ENCODE measurements at places on chromosomes 4 and X. TPM values are rescaled to one million over a fixed set of nuclear protein-coding genes. Genes with fewer than 3 reads are reported as not detected.

WAS gene
- total RNA-seq, result 14.4 TPM

GLRA3 gene
- total RNA-seq, result not detected

ARHGAP6 gene
- total RNA-seq, result 13.8 TPM

PLAC8 gene
- total RNA-seq, result 4.5 TPM

GPR50 gene
- not detected for total RNA-seq

CNGA1 gene
- 11.9 TPM for total RNA-seq

GRCh38 chr4:74364652-74365491 lies at the start of gene EREG:
TSS of gene EREG (plus strand) at chr4:74365145. CDS start at chr4:74365309, 164 bp downstream.
- no peak for DNase-seq

DNA sequence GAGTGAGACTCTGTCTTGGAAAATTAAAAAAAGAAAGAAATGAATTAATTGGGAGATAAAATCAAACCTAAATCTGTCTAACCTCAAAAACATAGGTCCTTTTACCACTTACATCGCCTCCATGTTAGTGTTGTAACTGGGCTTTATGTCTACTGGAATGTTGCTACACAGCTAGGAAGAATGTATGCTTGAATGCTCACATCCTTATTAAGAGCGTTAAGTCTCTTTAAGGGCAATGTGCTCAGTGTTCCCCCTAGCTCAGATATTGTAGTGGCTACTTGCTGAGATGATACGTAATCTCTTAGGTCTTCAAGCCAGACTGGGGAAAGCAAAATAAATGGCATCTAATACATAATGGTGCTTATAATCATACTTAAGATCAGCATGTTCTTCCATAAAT lies 1072.8 kb downstream of the PDHA2 start:
- no peak for DNase-seq

DNA sequence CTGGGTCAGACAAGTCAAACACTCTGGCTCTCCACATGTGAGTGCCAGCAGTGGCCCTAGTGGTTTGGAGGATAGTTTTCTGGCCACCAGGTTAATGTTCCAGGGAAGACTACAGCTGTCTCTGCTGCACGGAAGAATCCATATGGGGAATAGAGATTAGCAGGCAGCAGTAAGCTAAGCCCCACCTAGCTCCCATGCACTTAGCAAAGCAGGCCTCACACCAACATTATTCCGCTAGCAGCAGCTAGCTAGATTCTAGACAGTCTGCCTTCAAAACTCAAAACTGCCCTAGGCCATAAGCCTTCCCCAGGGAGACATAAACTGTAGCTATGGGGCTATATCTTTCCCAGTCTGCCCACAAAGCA lies 203.4 kb downstream of the CHIC1 start:
- no peak for DNase-seq

- DNase-seq, result no peak
These were observed 3.9 kb upstream of the SYN1 start for GRCh38 chrX:47623540-47624027.

DNA sequence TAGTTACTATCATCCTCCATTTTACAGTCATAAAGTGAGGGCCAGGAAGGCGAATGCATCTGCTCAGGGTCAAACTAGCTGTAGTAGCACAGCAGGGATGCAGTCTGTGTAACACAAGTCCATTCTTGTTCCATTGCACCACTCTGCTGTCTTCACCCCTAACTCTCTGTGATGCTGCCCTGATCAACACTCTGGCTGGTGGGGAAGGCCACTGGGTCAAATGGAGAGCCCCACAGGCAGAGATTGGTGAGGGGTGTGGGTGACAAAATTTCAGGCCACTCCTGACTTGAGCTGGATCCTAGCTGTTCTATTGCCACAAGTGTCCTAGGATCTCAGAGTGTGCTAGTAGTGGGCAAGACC lies 136.5 kb downstream of the PJA1 start:
- no peak for DNase-seq

DNA sequence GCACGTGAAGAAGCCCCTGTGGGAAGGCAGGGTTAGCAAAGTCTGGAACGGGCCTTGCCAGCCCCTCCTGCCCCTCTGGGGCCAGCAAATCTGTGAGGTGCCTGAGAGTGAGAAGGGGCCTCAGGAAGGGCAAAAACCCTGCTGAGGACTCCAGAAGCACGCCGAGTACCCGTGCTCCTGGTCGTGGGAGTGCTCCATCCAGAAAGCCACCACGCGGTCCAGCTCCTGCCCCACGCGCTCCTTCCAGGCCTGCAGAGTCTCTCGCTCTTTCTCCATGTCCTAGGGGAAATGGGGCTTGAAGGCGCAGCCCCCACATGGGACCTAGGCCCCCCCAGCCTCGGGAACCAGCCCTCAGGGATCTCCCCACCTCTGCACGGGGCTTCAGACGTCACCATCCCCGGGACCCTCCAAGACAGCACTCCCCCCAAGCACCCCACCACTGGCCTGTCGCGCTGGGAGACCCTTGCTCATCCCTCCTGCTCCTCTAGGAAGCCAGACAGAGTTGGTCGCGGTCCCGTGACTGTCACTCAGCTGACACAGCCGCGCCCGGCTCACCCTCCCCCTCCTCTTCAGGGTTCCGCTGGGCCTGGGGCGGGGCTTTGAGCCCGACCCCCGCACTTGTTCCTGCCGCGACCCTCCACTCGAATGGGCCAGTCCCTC lies at the start of gene RENBP:
Gene RENBP, minus strand, starts transcription at position 504 of the 660 bp plus-strand sequence. Its CDS starts 33 bp downstream, at position 471.
- peak; percentile 80 for DNase-seq

GRCh38 chrX:10496345-10496965 lies 123.9 kb downstream of the MID1 start:
- DNase-seq, result no peak

- DNase-seq, result no peak
These were observed 1.8 kb downstream of the CCDC22 start for GRCh38 chrX:49237060-49237459.

DNA sequence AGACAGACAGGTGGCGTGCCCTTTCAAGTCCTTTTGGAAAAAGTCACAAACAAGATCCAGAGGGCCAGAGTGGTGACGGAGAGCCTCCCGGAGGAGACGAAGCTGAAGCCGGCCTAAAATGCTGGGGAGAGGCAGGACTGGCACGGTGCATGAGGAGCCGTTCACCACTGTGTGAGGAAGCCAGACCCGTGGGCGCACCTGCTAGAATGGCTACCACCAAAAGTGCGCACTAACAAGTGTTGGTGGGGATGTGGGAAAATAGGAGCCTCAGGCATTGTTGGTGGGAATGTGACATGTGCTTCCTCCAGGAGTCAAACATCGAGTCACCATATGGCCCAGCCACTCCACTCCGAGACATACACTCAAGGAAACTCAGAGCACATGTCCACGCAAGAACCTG lies 67.4 kb upstream of the HELT start:
- DNase-seq, result no peak

DNA sequence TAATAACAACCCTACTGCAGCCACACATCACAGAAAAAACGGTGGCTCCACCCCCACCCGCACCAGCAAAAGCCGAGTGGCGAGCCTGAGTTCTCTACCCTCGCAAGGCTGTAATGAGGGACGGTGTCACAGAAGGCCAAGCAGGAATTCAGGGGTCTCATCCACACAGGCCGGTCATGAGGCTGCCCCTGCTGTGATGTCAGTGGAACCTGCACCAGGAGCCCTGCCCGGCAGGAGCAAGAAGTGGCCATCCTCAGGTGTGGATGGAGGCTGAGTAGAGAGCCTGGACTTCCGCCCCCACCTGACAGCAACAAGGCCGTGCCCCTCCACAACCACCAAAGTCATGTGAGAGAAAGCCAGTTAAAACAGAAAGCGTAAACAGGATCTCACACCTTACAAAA lies 20.6 kb downstream of the LYAR start:
- no peak for DNase-seq

GRCh38 chr4:139656614-139657486 lies 8.8 kb upstream of the MGST2 start:
- no peak for DNase-seq

DNA sequence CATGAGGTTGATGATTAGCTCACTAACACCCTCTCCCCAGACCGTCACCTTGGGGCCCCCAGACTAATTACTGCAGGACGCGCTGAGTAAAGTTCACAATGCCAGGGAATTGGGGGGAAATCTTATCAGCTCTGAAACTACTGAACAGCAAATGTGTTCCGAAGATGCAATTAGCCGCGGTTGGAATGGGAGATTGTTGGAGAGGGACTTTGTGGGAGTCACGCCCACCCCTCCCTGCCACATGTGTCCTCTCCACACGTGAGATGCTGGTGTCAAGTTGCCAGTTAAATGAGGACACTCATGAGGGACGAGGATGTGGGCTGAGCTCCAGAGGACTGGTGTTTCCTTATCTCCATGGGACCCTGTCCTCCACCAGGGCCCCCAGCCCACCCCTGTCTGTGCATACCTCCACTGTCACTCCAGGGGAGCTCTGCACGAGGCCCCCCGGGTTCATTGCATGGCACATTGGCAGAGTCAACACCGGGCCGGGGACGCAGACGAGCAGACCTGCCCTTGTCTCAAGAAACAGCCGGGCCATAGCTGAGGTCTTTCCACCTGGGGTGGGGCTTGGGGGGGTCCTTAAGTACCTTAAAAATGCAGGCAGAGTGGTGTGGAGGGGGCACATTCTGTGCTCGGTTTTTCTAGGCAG lies 175.4 kb upstream of the PSAPL1 start:
- DNase-seq, result no peak

- DNase-seq, result no peak
These were observed 913.3 kb downstream of the PDHA2 start for GRCh38 chr4:96753216-96753615.

DNA sequence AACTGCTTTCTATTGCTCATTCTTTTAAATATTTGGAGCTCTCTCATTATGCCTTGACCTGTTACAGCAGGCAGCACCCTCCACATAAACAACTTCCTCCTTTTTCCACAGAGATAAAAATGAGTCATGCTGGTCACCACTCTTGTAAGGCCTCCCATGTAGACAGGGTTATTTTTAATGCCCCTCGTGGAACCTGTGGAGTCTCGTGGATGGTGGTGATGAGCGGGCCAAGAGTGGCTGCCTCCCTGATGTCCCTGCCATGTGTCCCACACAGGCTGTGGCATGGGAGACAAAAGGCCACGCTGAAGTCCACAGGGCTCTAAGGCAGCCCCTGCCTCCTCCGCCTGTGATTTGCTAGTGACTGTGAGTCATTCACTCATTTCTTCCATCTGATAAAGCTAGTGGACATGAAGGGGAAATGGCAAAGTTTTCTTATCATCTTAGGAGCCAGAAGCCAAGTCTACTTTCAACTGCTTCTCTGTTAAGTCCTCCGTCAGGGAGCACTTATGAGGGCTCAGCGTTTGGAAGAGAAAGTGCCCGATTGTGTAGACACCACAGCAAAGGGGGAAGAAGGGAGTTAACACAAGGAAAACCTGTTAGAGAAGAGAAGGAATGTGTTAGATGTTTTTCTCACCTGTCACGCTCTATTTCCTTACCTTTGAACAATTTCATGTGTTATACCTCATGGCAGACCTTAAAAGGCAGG lies 121.6 kb upstream of the FAT1 start:
- no peak for DNase-seq

DNA sequence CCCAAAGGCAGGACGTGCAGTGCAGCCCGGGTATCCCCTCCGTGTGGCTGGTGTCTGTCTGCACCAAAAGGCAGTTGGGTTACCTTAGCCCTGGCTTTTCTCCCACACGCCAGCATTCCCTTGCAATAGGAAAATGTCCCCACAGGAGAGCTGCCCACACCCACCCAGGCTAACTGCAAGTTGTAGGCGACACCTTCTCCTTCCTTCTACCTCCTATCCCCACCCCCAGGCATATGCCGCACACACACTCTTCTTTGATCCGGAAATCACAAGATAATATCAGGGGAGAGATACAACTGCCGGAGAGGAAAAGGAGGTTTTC lies 444 bp upstream of the APBB2 start:
- DNase-seq, result no peak

GRCh38 chrX:73765776-73766430 lies 202.9 kb downstream of the CHIC1 start:
- no peak for DNase-seq

GRCh38 chrX:39755143-39756032 lies 342.4 kb downstream of the BCOR start:
- DNase-seq, result peak; percentile 85

DNA sequence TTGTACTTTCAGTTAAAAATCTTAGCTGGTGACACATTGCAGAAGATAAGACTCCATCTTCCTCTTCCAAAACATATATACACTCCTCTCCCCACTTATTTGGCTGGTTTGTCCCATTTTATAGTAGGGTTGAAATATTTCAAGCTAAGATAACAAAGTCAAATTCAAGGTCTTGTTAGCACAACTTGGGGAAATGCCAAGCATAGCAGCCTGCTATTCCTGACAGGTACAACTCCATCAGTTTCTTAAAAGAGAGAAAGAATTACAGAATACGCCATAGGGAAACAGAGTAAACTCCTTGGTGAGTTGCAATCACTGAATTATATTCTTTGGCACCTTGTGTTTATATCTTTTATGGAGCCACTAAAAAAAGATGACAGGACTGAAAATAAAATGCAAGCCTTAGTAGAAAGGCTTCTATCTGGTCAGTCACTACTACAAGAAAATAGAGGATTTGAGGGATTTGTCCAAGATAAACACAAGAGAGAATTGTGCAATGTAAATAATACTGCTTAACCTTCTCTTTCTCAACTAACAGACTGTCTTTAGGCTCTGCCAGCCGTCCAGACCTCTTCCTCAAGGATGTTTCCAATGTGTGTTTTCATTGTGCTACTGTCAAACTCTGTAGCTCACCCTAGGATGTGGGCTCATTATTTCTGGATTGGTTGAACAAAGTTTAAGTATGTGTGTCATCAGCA lies 170.3 kb downstream of the VEGFC start:
- DNase-seq, result no peak

- DNase-seq, result no peak
These were observed 12.9 kb upstream of the IL2 start for GRCh38 chr4:122469457-122469856.
